ENCODE measurements at places on chromosomes 7 and 10. TPM values are rescaled to one million over a fixed set of nuclear protein-coding genes. Genes with fewer than 3 reads are reported as not detected.

GRCh38 chr7:979886-980571 lies 3.0 kb upstream of the CYP2W1 start:
- no peaks in the 10 kb centered on the region for H3K36me3 ChIP-seq
- no peaks in the 10 kb centered on the region for H3K27me3 ChIP-seq
- no peak overlapping the region for H3K27ac ChIP-seq
- H3K4me3 ChIP-seq: no peak overlapping the region
- no peaks in the 10 kb centered on the region for H3K4me1 ChIP-seq
- no peak for DNase-seq

DNA sequence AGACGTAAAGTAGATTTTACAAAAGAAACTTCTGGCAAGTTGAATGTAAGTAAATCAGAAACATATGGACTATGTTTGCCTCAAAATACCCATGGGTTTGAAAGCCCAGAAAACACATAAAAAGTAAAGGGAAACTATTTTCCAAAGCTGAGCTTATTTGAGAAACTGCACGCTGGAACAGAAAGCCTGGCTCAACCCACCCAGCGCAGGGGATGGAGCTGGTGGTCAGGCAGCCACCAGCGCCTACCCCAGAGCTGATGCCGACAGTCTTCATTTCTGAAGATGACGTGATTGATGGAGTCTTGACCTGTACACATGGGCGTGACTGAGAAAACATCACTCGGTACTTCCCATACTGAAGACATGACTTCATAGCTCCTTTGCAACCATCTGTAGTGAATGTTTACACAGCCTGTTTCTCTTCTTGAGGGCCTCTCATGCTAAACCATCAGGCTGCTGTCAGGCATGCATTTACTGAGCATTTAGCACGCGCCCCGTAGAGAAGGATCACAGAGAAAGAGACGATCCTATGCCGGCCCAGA lies 232.6 kb upstream of the AUTS2 start:
- H3K4me1 ChIP-seq: no peaks in the 10 kb centered on the region
- H3K27ac ChIP-seq: no peak overlapping the region
- no peaks in the 10 kb centered on the region for H3K36me3 ChIP-seq
- no peak overlapping the region for H3K4me3 ChIP-seq
- no peak for DNase-seq

DNA sequence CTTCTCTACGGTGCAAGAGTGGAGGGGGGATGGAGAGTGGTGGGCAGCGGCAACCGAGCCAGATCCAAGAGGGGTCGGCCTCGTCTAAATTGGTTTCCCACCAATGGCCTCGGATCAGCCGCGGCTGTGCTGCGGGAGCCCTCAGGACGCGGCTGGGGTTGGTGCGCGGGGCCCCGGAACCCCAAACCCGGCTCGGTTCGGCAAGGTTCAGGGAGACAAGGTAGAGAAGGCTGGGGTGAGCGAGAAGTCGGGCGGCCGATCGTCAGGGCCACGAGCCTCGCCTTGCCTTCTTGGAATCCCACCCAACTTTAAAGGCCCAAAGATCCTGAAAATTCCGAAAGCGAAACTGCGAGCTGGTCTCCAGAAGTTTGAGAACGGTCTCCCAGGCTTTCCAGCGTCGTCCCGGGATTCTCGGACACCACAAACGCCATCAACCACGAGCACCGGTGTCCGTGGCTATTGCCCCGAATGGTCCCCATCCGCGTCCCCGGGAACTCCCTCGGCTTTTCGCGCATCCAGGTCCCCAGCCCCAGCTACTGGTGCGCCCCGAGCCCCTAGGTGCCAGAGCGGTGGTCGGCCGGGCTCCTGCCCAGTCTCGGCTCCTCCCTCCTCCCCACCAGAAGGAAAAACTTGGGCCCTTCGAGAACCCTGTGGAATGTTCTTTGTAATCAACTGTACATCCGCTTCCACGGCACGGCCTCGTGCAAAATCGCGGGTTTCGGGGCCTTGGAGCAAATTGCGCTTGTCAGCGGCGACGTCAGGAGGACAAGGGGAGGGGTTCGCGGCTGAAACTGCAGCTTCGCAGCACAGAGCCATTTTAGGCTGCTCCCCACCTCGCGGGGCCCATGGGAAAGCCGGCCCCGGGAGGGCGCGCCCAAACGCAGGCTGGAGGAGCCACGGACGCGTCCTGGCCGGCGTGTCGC lies 3.2 kb downstream of the SFMBT2 start:
- peak; percentile 63 for DNase-seq
- H3K4me3 ChIP-seq: peak overlapping the region; percentile 96
- H3K36me3 ChIP-seq: no peaks in the 10 kb centered on the region
- H3K27ac ChIP-seq: no peak overlapping the region

GRCh38 chr10:110073896-110074295 lies 66.1 kb downstream of the ADD3 start:
- no peak overlapping the region for H3K27ac ChIP-seq
- H3K27me3 ChIP-seq: no peaks in the 10 kb centered on the region
- no peaks in the 10 kb centered on the region for H3K36me3 ChIP-seq
- H3K4me3 ChIP-seq: no peak overlapping the region
- no peak for DNase-seq

DNA sequence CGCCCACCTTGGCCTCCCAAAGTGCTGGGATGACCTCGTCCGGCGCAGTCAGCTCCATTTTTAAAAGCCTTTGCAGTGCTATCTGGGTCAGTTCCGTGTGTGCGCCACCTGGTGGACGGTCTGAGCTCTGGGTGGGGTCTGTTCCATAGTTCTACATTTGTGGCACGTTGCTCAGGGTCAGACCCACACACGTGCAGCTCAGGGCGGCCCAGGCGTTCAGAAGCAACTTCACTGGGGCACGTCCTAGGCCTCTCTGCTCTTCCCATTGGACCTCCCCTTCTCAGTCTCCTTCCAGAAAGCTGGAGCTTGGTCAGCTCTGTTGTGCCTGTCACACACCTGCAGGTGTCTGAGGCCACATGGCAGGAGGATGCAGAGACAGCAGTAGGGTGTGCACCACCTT lies 137.9 kb downstream of the DNAJB6 start:
- peak; percentile 70 for DNase-seq
- no peaks in the 10 kb centered on the region for H3K4me1 ChIP-seq
- no peaks in the 10 kb centered on the region for H3K27me3 ChIP-seq

GRCh38 chr10:71448146-71448545 lies 51.4 kb downstream of the CDH23 start:
- no peak overlapping the region for H3K27ac ChIP-seq
- DNase-seq: no peak
- no peak overlapping the region for H3K4me3 ChIP-seq
- no peaks in the 10 kb centered on the region for H3K36me3 ChIP-seq
- H3K27me3 ChIP-seq: no peaks in the 10 kb centered on the region
- peaks cover 4% of the 10 kb centered on the region for H3K4me1 ChIP-seq

GRCh38 chr7:66771795-66772194 lies 31.3 kb downstream of the RABGEF1 start:
- no peak overlapping the region for H3K27ac ChIP-seq
- DNase-seq: no peak
- no peaks in the 10 kb centered on the region for H3K36me3 ChIP-seq
- H3K27me3 ChIP-seq: no peaks in the 10 kb centered on the region
- no peak overlapping the region for H3K4me3 ChIP-seq

DNA sequence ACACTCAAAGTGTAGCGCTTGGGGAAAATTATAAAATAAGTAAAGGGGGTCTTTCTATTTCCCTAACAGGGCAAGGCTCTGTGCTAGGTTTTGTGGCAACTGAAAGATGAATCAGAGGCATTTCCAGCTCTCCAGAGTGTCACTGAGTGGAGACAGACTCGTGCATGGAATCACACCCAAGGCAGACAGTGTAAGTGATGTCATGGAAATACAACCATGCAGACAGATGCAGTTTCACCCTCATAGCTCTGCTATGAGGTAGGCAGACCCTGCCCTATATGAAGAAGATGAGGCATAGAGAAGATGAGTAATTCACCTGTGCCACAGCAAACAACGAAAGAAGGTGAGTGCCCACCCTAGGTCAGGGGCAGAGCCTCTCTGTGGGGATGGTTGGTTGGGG lies 57.2 kb upstream of the PITRM1 start:
- H3K27me3 ChIP-seq: no peaks in the 10 kb centered on the region
- DNase-seq: no peak
- no peaks in the 10 kb centered on the region for H3K4me1 ChIP-seq
- no peak overlapping the region for H3K4me3 ChIP-seq

Gene OGDHL
- 15.5 TPM for total RNA-seq

All from GM23338 (cell line).